ENCODE measurements at places on chromosomes 13 and 19.

- DNase-seq = no peak
These were observed 13.1 kb downstream of the XRCC1 start for GRCh38 chr19:43562226-43562697.

- DNase-seq = no peak
These were observed 5.3 kb upstream of the DNAJC3 start for GRCh38 chr13:95671597-95671996.

- DNase-seq = no peak
These were observed 871 bp upstream of the CCER2 start for GRCh38 chr19:38912600-38913514.

DNA sequence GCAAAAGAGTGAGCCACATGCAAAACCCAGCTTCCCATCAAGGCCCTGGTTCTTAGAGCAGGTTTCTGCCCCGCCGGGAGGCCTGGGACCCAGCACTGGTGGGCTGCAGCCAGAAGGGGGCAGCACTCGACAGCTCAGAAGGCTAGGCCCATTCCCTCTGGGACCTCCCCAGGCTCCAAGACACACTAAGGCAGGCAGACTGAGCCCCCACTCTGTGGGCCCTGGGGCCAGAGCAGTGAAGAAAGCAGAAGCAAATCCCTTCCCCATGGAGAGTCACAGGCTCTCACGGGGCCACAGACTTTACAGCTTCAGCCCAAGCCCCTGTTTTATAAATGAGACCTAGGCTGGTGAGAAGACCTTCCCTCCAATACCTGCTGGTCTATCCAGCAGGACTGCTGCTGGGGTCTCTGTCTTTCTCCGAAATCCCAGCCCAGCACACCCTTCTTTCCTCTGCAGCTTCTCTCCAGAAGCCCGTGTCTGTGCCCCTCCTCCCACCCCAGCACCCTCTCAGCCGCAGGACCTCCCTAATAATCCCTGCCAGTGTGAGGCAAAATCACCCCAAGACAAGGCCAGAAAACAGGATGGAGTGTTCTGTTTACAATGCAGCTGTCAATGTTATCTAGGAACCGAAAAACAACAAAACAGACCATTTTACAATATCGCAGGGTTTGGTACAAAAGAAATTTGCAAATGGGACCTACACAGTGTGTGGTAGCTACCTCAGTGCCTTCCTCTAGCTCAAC lies 109.3 kb downstream of the ABCC4 start:
- peak; percentile 37 for DNase-seq

DNA sequence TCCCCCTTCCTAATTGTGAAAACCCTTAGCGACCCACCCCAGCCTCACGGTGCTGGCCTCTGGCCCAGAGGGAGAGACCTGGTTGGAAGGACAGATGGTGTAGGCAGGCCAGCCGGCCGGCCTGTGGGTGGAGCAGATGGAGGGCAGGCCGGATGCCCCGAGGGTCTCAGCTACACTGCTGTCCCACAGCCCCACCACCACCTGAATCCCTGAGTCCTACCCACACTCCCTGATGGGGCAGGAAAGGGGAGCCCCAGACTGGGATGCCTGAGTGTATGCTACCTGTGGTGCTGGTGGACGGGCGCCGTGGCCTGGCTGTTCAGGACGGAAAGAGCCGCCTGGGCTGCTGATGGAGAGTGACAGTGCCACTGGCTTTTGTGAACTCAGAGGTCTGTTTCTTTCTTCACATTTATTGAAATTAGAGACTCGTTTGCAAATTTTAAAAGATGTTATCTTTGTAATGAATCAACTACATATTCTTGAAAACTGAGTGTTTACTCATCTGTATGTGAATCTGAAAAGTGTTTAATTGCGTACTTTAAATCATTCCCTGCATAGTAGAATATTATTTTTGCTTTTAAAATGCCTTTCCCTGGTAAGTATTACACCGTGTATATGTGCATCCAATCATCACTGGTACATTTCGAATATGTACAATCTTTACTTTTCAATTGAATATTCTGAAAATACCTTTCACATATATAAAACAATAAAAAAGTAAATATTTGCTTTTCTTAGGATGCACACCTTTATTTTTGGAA lies 35.7 kb downstream of the TFDP1 start:
- DNase-seq = no peak

DNA sequence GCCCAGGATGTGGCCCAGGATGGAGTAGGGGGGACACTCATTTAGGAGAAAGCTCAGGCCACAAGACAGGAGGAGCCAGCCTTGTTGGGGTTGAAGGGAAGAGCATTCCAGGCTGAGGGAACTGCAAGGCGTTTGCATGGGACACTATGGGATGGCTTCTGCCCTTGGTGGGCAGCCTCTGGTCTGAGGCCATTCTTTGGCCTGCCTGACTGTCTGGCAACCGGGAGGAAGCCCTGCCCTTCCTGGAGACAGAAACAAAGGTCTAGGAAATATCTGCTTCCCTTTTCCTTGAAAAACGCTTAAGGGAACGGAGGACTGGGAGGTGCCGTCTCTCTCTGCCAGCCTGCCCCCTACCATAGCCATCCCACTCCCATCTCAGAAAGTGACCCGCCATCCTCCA lies 2.8 kb upstream of the ICAM1 start:
- DNase-seq = no peak

- DNase-seq = no peak
These were observed 4.5 kb upstream of the ELOF1 start for GRCh38 chr19:11563532-11563931.

- no peak for DNase-seq
These were observed 86.5 kb upstream of the ABCC4 start for GRCh38 chr13:95387733-95388207.

All from kidney epithelial cell (primary cell).